Activated T-helper 17 cell treated with anti-CD3 and anti-CD28 coated beads, Interleukin-2, amount 50 U/mL, for 72 hours (primary cell): ENCODE measurements at places on chromosomes 7 and 10.

GRCh38 chr7:119964788-119965542 lies 308.0 kb upstream of the KCND2 start:
- ATAC-seq: no peak

- ATAC-seq: no peak
Measured at GRCh38 chr7:15335390-15335789, 226.4 kb downstream of the AGMO start.

- no peak for ATAC-seq
Measured at GRCh38 chr10:58389024-58389423, 3.8 kb downstream of the TFAM start.

- ATAC-seq: no peak
Measured at GRCh38 chr7:42193471-42194129, 43.4 kb downstream of the GLI3 start.

DNA sequence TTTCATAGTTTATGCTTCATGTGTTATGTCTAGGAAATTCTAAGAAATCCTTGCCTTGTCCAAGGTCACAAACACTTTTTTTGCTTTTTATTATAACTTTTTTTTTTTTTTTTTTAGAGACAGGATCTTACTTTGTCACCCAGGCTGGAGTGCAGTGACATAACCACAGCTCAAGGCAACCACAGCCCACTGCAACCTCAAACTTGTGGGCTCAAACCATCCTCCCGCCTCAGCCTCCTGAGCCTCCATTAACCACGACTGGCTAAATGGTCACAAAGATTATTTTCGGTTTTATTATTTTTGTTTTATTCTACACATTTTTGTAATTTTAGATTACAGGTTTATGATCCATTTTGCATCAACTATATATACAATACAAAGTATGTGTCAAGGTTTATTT lies 7.1 kb upstream of the FAM204A start:
- no peak for ATAC-seq

DNA sequence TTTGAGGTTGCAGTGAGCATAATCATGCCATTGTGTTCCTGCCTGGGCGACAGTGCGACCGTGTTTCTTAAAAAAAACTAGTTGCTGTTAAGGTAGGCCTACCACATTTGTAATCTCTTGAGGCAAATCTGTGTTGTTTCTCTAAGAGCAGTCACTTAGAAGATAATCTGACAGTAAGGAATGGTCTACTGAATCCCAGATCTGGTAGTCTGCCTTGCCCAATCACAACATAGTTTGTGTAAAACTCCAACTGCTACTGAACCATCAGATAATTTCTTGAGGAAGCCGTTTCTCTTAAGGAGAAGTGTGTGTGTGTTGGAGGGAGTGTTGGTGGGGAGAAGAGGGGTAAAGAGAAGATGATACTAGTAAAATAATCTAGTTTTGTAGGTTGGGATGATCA lies 5.0 kb downstream of the NRF1 start:
- no peak for ATAC-seq

DNA sequence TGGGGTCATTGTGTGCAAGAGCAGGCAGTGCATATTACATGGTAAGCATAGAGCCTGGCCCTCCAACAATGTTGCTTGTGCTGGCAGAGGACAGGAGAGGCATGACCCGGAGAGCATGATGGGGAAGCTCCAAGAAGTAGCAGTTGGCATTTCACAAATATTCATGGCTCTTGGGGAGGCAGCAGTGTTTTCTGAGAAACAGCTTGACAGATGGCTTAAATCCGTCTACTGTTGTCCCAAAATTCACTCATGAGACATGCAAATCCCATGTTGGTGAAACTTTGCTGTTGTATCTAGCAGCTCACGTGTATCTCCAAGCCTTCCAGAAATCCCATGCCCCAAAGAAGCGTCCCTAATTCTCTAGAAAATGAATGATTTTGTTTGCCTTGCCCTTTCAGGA lies 487.0 kb downstream of the SORCS3 start:
- no peak for ATAC-seq

- no peak for ATAC-seq
Measured at GRCh38 chr10:131198401-131198800, 113.1 kb downstream of the TCERG1L start.

GRCh38 chr7:2575733-2576340 lies 17.1 kb downstream of the IQCE start:
- no peak for ATAC-seq

DNA sequence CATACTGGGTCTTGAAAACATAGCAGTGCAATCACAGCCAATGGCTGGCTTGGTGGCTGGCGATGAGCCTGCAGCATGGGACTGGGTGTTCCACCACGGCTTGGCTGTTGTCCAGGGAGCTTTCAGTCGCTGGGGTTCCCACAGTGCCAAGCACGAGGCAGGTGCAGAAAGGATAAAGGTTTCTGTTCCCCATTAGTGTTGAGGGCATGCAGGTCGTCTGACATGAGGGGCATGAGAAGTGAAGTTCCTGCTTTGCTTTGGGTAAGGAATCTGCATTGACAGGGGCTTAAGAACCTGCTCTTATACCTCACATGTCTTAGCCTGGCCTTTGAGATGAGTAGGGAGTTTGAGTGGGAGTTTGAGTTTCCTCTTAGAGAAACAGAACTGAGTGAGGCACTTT lies 9.0 kb upstream of the CFTR start:
- ATAC-seq: no peak

GRCh38 chr10:102347236-102347828 lies 48.2 kb upstream of the NFKB2 start:
- ATAC-seq: peak; percentile 39

- ATAC-seq: no peak
Measured at GRCh38 chr10:34001087-34001580, 666.7 kb upstream of the NRP1 start.

DNA sequence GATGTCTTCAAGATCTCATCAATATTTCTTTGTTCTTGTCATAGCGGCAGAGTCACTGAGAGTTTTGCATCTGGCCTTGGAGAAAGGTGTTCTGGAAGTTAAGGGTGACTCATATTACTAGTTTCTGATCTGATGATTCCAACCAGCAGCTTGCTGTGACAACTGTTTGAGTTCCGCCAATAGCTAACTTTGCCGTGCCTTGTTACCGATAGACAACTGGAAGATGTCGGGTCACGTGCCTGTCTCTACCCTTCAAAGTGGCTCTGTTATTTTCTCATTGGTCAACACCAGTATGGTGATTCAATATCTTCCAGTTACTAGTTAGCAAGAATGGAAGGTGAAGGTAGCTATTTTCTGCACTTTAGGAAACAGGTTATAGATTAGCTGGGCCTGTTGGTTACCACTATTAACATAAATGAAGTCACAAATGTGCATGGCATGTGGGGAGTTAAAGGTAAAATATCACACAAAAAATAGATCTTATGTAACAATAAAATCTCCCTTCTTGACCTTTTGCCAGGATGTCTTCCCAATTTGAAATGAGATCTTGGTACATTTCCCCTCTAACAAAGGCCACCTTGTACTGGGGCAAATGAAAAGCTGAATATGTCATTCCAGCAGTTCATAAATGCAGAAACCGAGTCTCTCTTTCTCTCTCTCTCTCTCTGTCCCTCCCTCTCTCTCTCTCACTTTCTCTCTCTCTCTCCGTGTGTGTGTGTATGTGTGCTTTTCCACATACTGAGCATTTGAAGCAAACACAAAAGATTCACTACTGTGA lies 2.6 kb upstream of the MGAM2 start:
- no peak for ATAC-seq

- ATAC-seq: no peak
Measured at GRCh38 chr10:27451054-27451453, 53.0 kb upstream of the RAB18 start.

DNA sequence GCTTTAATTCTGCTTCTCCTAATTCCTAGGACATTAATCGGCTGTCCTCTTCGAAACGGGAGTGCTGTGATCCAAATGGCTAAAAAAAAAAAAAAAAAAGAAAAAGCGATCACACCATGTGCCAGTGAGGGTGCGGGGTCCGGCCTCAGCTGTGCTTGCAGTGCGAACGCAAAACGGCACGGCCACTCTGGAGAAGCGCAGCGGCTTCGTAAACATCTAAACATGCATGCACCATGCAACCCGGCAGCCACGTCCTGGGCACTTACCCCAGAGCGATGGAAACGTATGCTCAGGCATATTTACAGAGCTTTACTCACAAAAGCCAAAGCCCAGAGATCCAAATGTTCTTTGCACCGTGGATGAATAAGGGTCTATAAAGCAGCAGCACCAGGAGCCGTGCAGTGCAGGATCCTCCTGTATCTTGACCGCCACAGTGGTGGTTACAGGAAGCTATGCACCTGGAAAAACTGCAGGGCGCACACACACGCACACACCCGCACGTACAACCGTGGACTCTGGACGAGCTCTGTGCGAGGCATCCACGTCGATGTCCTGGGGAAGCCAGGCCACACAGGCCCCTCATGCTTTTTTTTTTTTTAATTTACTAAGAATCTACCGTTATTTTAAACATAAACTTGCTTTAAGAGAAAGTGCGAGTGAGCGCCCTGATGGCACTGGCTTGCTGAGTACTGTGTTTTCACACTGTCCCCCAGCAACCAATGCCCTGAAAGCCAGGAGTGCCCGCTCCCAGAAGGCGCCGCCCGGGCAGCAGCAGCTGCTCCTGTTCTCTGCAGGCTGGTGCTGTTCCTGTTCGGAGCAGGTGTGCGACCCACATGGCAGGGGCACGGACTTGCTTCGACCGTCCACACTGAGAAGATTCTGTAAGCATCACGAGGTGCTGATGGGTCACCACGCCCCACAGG lies 25.0 kb downstream of the GPER1 start:
- no peak for ATAC-seq

DNA sequence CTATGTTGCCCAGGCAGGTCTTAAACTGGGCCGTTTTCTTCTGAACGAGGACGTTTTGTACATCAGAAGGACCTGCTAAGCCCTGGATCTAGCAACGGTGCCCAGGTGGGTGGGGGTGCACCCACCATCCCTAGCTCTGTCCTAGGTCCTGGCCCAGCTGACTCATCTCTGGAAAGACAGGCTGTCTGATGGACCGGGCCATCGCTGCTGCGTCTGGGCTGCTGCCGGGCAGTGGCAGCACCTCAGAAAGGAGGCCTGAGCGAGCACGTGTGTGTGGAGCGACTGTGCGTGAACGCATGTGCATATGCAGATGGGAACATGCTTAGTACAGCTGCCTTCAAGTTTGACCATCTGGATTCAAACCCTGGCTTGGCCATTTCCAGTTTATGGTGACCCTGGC lies 7.3 kb upstream of the ELFN1 start:
- ATAC-seq: no peak

- no peak for ATAC-seq
Measured at GRCh38 chr10:118913825-118914224, 115.7 kb upstream of the NANOS1 start.

DNA sequence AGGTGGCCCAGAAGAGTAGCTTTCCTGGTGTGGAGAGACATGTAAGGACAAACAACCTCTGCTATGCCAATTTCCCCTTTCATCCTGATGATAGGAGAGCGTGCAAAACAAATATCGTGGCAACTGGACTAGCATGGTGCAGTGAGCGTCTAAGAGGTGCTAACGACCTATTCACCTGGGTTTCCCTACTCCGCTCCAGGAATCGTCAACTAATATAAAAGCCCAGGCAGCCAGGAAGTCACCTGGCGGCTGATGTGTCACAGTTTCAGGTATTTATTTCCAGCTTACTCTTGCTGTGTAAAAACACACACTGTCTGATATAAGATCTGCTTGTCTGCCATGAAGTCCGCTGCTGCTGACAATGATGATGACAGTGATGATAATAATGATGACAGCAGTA lies 56.5 kb upstream of the EFCAB10 start:
- ATAC-seq: no peak

DNA sequence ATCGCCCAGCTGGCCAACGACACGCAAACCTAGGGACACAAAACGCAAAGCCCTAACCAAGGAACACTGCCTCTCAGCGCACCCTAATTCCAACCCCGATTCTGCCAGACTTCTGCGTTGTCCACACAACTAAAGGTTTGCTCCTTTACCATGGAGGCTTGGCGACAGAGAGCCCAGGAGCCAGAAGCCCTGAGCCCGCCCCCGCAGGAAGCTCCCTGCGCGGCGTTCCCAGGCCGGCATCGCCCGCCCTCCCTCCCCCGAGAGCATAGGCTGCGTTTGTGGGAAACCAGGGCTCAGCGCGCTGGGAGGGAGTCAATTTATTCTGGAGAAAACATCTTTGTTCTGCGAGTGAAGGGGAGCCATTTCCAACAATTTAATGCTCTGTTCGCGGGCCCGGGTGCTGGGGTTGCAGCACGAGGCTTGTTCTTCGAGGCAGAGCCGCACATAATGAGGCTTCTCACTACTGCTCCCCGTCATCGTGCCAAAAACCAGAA lies 103.9 kb downstream of the GRID1 start:
- no peak for ATAC-seq

DNA sequence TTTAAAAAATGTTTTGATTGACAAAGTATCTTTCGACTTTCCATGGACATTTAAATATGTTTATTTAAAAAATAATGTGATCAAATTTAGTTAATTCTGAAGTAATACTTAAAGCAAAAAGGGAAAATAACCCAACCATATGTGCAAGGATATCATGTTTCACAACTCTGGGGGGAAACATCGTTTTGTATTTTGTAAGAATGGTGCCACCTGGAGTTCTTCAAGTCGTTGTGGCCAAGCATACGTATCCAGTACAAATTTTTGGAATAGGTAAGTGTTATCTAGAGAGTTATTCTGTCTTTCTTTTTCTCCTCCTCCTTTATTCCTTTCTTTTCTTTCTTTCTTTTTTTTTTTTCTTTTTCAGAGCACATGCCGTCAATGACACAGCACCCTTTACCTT lies 176.2 kb upstream of the CSTF2T start:
- ATAC-seq: no peak

- ATAC-seq: no peak
Measured at GRCh38 chr10:117926491-117926890, 120.2 kb downstream of the RAB11FIP2 start.

GRCh38 chr7:99719996-99720769 lies 14.8 kb downstream of the CYP3A7 start:
- ATAC-seq: peak; percentile 76

DNA sequence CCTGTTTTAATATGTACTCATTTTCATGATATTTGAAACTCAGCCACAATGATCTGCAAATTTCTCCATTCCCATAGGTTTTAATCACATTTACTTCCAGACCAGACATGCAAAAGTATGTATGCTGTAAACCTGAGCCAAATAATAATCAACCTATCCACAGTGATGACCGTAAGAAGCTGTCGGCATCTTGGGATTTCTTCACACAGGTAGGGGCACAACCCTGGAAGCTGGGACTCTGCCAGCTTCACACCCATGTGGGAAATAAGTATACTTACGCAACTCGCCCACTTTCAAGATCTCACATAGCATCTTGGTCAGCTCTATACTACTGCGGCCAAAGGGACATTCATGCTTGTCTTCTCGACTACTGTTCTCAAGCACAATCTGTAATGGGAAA lies 352.3 kb downstream of the ELMO1 start:
- ATAC-seq: no peak

DNA sequence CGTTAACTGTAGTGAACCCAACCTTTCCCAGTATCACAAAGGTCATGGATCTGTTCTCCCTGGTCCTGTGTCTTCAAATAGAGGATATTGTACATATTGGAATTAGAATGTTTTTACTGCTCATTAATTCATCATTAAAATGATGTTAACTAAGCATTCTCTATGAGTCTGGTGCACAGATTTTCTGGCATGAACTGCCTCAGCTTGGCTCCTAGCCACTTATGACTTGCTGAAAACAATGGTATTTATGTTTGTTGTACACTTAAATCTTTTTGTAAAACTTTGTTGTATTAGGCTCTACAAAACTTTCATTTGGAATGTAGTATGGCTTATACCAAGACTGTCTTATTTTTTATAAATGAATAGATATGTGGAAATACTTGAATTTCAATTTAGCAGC lies 329.4 kb downstream of the TFEC start:
- no peak for ATAC-seq

GRCh38 chr10:110568055-110568735 lies 700 bp downstream of the SMC3 start:
- peak; percentile 46 for ATAC-seq
